COLO829 (cell line): ENCODE measurements at places on chromosomes 13 and 19.

DNA sequence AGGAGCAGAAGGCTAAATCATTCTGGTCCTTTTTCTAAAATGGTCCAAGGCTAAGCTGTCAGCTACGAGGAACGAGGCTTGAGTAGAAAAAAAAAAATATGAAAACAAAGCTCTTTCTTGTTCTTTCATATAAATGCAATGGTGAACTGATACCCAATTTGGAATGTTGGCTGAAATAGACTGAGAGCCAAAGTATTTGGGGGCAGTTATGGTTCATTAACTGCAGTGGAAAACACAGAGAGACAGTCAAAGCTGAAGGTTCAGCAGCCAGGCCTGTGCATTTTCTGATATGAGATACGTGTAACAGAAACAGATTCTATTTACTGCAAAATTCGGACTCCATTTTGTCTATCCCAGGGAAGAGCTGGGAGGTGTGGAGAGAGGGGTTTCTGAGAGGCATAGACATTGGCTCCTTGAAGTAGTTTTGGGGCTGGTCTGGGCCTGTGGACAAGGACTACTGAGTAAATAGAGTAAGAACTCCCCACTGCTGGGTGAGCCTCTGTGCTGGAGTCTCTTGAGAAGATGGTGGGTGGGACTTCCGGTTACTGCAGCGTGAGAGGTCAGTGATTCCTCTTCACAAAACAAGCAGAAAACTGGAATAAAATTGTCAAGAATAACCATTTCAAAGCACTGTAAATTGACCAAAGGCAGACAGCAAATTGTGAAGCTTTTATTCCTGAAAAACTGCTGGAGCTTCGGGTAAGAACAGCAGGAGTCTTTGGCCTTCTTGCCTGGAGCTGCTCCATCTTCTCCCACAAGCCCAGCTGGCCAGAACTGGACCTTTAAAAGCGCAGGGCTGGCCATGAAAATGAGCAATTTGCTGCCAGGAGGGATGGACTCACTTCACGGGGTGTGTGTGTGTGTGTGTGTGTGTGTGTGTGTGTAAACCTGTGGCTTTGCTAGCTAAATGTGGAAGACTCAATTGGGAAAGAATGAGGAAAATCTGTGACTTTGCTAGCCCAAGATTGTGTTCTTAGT is 43.1 kb upstream of the CNMD start:
- DNase-seq: no peak

GRCh38 chr19:16497837-16498236 is 1.6 kb downstream of the C19orf44 start:
- DNase-seq: no peak

DNA sequence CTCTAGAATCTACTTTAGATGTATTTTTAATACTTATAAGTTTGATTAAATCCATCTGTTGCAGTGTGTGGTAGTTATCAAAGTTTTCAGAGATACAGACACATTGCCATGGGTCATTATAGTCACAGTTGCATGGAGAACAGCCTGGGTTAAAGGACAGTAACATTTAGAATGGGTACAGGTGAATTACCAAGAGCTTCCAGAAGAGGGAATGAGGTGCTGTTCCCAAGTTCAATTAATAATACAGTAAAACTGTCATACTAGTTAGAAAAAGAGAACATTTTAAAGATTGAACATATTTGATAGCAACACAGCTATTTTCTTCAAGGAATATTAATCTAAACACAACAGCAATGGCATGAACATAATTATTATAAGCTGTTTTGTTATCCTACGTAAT is 322.6 kb upstream of the SLC10A2 start:
- no peak for DNase-seq

- peak; percentile 17 for DNase-seq
Measured at GRCh38 chr19:42553292-42554045, 25.2 kb upstream of the CEACAM1 start.

- DNase-seq: no peak
Measured at GRCh38 chr13:29266756-29267733, 328.4 kb downstream of the SLC7A1 start.

DNA sequence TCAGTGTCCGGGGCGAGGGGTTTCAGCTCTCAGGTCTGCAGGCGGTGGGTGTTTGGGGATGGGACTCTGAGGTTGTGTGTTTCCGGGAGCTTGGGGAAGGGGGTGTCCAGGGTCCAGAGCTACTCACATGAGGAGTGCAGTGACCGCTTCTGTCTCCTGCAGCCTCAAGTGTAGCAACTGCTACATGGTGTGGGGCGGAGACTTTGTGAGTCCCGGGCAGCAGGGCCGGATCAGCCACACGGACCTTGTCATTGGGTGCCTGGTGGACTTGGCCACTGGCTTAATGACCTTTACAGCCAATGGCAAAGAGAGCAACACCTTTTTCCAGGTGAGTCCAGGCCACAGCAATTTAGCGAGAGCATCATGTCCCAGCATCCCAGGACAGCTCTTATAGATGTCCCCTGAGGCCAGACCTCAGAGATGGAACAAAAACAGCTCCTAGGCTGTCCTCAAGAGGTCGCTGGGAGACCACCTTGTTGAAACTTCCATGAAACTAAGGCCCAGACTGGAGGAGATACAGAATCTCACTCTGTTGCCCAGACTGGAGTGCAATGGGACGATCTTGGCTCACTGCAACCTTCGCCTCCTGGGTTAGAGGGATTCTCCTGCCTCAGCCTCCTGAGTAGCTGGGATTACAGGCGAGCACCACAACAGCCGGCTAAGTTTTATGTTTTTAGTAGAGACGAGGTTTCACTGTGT is 44.9 kb downstream of the RYR1 start:
- peak; percentile 28 for DNase-seq

GRCh38 chr19:7500811-7501450 is 12.1 kb upstream of the PEX11G start:
- DNase-seq: no peak

- no peak for DNase-seq
Measured at GRCh38 chr19:3067563-3067962, 5.3 kb upstream of the TLE5 start.

DNA sequence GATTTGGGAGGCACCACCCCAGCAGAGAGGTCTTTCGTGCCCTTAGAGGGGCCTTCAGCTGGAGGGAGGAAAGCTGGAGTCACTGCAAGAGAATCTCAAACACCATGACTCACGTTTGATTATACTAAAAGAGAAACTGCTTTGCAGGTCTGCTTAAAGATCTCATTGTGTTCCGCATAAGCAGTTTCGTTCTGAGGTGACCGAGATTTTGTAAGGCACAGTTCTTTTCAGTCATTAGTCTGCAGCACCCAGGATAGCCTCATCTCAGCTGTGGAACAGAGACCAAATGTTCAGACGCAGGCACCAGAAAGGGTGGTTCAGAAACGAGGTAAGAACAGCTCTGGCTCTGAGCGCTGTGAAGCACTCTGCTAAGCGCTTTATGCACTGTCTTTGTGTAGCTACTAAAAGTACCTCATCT is 71.2 kb upstream of the GTF3A start:
- DNase-seq: peak; percentile 57

DNA sequence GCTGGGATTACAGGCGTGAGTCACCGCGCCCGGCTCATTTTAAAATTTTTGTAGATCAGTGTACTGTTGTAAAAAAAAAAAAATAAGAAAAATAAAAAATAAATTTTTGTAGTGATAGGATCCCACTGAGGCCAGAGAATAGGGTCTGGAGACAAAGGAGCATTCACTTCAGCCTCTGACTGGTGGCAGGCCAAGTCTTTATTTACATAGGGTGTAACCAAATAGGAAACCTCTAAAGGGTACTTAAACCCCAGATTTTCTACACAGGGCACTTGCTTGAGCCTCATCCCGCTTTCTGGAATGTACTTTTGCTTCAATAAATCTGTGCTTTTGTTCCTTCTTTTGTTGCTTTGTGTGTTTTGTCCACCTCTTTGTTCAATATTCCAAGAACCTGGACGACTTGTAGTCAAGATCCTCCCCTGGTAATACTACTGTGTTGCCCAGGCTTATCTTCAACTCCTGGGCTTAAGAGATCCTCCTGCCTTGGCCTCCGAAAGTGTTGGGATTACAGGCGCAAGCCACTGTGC is 2.1 kb upstream of the PDCD2L start:
- DNase-seq: no peak

DNA sequence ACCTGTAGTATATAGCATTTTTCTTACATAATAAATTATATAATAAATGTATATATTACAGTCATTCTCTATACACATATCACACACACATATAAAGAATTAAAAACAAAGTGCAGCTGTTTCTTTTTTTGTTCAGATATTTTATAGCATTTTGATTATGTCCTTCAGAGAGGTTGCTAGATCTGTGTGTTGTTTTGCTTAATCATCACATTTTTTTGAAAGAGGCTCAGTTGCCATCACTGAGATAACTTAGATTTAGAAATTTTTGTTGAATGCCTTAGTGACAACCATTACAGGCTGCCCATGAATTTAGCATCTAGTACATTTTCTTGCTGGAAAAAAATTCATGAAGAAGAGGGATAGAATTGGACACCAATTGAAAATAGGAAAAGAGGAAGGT is 545.2 kb upstream of the PCDH9 start:
- DNase-seq: no peak

GRCh38 chr13:35785576-35786303 is 309.3 kb upstream of the MAB21L1 start:
- DNase-seq: no peak

DNA sequence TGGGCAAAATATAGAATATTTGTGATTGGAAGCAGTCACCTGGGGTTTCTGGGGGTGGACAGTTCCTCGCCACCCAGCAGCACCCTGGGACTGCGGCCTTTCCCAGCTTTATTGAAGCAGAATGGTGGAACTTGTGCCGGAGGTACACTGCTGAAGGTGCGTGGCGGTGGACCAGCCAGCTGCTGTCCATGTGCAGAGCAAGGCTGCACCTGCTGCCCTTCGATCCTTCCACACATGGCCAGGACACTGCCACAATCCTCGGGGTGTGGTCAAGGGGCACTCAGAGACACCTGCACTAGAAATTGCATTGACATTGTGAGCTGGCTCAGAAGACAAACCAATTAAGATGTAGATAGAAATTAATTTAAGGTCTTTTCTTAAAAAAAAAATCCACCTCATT is 11.4 kb upstream of the GPI start:
- DNase-seq: no peak

GRCh38 chr19:4776436-4777211 is 14.9 kb upstream of the FEM1A start:
- peak; percentile 68 for DNase-seq

- no peak for DNase-seq
Measured at GRCh38 chr13:44053208-44053607, 173.5 kb downstream of the LACC1 start.

DNA sequence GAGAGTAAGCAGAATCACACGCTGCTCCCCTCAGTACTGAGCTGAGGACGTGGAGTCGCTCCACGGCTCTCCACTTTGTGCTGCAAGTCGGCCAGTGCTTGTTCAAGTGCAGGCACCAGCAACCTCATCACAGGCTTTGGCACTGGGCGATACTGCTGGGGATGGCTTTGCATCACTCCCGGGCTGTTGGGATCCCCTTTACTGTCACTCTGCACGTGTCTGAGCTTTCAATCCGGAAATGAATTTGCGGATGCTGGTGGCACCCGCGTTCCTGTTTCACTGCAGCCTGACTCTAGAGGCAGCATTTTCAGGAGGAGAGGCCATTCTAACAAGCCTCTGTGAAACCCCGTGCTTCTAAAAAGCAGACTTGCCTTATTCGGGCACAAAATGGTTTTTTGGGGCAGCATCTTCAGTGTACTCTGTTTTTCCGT is 19.1 kb downstream of the SMARCA4 start:
- DNase-seq: no peak

- no peak for DNase-seq
Measured at GRCh38 chr19:49196527-49197240, 39.1 kb downstream of the TRPM4 start.

DNA sequence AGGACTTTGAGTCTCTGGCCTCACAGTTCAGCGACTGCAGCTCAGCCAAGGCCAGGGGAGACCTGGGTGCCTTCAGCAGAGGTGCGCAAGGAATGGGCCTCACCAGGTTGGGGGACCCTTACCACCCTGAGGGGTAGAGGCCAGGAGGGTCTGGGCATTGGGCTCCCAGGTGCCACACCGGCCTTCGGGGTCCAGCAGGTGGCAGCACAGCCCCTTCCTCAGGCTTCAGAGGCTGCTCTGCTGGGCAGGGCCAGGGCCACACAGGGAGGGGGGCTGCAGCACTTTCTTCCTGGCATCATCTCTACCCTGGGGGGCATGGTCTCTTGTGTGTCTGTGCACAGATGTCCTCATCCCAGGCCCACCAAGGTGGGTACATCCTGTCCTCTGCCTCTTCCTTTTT is 12.9 kb downstream of the PIN1 start:
- no peak for DNase-seq

- DNase-seq: no peak
Measured at GRCh38 chr13:99256709-99257108, 1.5 kb downstream of the GPR18 start.

DNA sequence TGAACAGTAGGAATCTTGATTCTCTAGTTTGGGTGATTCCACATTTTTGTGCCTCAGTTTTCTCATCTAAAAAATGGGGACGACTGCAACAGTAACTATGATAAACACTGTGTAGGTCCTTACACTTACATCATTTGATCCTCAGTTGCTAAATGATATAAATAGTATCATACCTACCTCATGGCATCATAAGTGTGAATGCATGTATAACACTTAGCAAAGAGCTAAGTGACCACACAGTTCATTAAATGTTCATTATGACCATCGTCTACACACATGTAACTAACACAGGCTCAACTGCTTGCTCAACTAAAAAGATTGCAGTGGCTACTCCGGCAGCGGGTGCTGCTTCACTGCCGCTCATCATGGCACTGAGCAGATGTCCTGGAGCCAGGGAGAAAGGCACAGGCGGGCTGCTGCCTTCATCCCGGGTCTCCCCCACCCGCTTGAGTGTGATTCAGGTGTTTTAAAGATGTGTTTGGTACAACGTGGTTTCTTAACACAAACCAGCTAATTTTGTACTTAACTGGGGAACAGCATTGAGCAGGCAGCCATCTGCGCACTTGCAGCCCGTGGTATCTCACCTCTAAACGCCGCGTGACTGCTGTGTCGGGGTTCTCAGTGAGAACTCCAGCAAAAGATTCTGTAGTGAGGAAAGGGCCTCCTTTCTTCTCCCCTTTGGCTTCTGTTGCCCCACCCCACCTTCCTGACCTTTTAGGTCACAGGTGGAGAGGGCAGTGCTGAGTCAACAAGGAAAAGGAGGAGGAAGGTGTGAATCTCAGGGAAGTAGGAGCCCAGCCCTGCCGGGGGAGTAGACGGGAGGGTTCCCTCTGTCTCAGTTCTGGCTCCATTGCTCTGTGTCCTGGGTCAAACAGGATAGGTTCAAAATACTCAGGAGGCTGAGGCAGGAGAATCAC is 11.7 kb upstream of the ACTN4 start:
- DNase-seq: no peak

DNA sequence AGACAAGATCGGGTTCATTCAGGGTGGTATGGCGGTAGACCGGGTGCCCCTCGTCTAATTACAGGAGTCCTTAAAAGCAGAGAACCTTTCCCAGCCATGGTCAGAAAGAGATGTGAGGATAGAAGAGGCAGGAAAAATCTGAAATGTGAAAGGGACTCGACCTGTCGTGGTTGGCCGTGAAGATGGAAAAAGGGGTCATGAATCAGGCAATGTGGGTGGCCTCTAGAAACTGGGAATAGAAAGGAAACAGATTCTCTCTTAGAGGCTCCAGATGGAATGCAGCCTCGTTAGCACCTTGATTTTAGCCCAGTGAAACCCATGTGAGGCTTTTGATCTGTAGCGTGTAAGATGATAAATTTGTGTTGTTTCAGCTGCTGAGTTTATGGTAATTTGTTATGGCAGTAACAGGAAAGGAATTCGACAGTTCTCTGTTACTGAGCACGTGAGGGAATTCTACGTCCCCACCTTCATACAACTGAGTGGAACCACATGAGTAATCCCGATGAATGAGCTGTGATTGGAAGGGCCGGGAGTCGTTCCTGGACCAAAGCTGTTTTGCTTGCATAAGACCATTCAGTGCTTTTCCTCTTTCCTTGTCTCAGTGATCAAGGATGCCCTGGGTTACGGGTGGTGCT is 11.0 kb upstream of the CA11 start:
- DNase-seq: no peak
